GM18507 (cell line): ENCODE measurements at places on chromosomes 16 and 17.

GRCh38 chr17:28474111-28474531 lies 677 bp downstream of the SLC13A2 start:
- DNase-seq = no peak

GRCh38 chr16:48607056-48607825 lies 2.7 kb downstream of the N4BP1 start:
- no peak for DNase-seq

- DNase-seq = no peak
Observed at GRCh38 chr17:68981288-68981687, 26.1 kb upstream of the ABCA8 start.

- no peak for DNase-seq
Observed at GRCh38 chr16:88008840-88009239, 57.6 kb downstream of the BANP start.

DNA sequence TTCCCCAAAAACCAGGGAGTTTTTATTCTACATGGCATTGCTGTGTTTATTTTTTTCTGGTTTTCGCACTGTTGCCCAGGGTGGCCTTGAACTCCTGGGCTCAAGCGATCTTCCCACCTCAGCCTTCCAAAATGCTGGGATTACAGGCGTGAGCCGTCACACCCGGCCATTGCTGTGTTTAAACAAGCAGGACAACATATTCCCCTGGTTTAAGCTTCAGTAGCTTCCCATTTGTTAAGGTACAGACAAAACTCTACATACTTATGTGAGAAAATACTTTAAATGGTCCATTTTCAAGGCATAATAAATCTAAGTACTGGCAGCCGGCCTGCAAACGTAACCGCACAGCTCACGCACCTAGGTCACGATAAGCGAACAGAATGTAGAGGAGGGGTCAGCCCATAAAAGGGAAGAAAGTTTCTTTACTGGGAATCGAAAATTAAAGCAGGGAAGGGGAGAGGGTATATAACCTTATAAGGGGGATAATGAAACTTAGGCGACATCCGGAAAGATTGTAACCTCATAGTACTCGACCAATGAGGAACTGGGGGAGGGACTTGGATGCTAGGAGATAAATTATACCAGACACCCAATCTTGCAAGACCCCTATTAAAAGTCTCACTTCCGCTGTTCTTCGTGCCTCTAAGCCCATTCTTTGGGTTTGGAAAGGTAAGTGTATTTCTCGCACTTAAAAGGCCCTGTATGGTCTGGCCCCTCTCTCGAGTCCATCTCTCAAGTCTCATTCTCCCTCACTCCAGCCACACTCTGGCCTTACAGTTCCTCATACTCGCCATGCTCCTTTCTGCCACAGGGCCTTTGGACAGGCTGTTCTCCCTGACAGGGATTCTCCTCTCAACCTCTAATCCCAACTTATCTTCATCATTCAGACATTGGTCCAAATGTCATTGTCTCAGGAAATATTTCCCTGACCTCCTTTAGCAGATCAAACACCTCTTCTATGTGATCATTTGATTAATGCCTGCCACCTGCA lies 59.2 kb downstream of the TEX14 start:
- no peak for DNase-seq

- no peak for DNase-seq
Observed at GRCh38 chr17:17151055-17151454, 55.1 kb downstream of the PLD6 start.

GRCh38 chr17:58005728-58006559 lies 1.1 kb downstream of the SRSF1 start:
- DNase-seq = no peak

DNA sequence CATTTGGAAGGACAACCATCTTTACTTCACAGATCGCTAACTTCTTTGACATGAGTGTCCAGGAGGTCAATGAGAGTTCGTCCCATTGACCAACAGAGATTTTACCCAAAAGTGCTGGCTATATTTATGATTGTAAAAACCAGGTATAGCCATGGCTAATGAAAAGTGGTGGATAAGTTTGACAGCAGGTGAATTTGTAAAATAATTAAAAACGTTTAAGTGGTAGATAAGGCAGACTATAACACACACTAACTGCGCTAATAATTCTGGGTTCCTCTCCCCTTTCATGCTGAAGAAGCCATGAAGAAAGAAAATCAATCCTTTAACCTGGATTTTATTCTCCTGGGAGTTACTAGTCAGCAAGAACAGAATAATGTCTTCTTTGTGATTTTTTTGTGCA lies at the start of gene OR1A2:
Gene OR1A2, plus strand, starts transcription at position 301 of the 400 bp plus-strand sequence. Its CDS starts 0 bp downstream, at position 301.
- no peak for DNase-seq
